ENCODE measurements at places on chromosomes 3 and 15.

- DNase-seq = no peak
These were observed 382 bp upstream of the POMGNT2 start for GRCh38 chr3:43106293-43106628.

GRCh38 chr3:53935283-53935901 is 43.7 kb upstream of the SELENOK start:
- DNase-seq = no peak

- no peak for DNase-seq
These were observed 74.5 kb upstream of the BLM start for GRCh38 chr15:90642464-90643300.

DNA sequence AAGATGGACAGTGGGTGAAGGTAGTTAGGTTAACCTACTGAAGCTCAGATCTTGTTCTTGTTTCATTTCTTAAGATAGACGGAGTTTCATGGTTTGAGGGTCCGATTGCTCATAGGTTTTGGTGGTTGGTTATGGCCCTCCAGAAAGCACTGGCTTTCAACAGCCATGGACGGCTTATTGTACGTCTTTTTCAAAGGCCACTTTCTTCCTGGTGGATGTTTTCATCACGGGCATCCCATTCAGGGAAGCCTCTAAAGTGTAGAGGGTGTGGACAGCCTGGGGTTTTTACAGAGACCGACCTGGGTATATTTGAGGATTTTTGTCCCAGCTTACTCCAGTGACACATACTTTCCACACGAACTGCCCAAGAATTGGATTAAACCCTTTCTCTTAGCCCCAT is 132.7 kb upstream of the ONECUT1 start:
- no peak for DNase-seq

DNA sequence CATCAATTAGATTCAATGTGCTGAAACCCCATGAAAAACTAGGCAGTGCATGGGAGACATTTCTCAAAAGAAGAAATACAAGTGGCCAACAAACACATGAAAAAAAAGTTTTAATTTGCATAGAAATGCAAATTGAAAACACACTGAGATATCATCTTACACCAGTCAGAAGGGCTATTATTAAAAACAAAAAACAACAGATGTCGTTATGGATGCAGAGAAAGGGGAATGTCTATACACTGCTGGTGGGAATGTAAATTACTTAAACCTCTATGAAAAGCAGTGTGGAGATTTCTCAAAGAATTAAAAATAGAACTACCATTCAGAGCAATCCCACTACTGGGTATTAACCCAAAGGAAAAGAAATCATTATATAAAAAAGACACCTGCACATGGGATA is 98.7 kb downstream of the CCNL1 start:
- no peak for DNase-seq

GRCh38 chr3:152327203-152327602 is 58.5 kb downstream of the MBNL1 start:
- no peak for DNase-seq

GRCh38 chr15:38620098-38620497 is 55.5 kb upstream of the RASGRP1 start:
- no peak for DNase-seq

GRCh38 chr3:187739094-187739560 is 6.1 kb downstream of the BCL6 start:
- no peak for DNase-seq

DNA sequence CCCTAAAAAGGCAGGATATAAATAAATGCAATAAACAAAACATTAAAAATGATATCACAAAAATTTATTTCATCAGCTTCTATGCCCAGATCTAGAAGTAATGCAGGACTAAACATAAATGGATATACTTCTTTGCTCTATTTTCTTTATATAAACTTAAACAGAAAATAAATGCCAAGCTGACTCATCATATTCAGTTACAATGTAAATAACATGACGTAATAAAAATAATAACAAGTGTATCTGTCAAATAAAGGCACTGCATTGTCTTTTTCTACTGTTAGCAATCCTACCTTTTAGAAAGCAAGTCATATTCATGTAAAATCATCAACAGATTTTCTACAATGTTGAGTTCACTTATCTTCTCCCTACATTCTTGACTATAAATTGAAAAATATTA is 61.6 kb downstream of the NEK10 start:
- DNase-seq = no peak

Data from GM04503 (cell line).